ENCODE measurements at places on chromosomes 13 and 19. TPM values are rescaled to one million over a fixed set of nuclear protein-coding genes. Genes with fewer than 3 reads are reported as not detected.

- H3K4me1 ChIP-seq: no peaks in the 10 kb centered on the region
- no peaks in the 10 kb centered on the region for H3K27me3 ChIP-seq
- DNase-seq: no peak
- no peak overlapping the region for H3K27ac ChIP-seq
- H3K36me3 ChIP-seq: no peaks in the 10 kb centered on the region
These were observed 37.1 kb downstream of the TSHZ3 start for GRCh38 chr19:31312009-31312676.

DNA sequence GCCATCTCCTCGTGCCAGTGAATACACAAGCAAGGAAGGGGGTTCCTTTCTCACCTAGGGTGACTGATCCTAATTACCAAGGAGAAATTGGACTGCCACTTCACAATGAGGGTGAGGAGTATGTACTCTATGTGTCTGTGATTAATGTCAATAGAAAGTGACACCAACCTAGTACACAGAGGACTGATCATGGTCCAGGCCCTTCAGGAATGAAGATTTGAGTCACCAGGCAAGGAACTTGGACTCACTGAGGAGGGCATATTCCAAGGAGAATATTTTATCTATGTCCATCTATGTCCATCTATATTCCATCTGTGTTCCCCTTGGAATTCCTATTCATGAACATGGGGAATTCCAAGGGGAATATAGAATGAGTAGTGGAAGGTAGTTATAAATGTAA is 9.2 kb upstream of the ALOX5AP start:
- H3K27me3 ChIP-seq: peaks cover 8% of the 10 kb centered on the region
- no peaks in the 10 kb centered on the region for H3K36me3 ChIP-seq
- no peak overlapping the region for H3K27ac ChIP-seq
- DNase-seq: no peak
- peaks cover 6% of the 10 kb centered on the region for H3K4me1 ChIP-seq

- peaks cover 71% of the 10 kb centered on the region for H3K36me3 ChIP-seq
- peak overlapping the region; percentile 95 for H3K4me3 ChIP-seq
- H3K27ac ChIP-seq: no peak overlapping the region
- H3K27me3 ChIP-seq: no peaks in the 10 kb centered on the region
- peaks cover 16% of the 10 kb centered on the region for H3K4me1 ChIP-seq
These were observed 2.1 kb downstream of the ZNF91 start for GRCh38 chr19:23393121-23393520.

DNA sequence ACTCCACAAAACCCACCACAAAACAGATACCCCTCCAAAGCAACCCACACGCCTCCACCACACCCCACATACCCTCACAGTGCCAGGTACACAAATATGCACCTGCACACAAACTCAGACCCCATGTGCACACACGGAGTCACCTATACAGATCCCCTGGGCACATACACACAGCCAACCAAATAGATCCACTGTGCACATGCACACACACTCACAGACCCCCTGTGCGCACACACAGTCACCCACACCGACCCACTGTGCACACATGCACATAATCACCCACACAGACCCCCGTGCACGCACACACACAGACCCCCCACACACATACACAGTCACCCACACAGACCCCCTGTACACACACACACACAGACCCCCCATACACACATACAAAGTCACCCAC is 107.8 kb downstream of the HSPH1 start:
- H3K27me3 ChIP-seq: no peaks in the 10 kb centered on the region
- no peak for DNase-seq
- H3K36me3 ChIP-seq: no peaks in the 10 kb centered on the region
- peaks cover 10% of the 10 kb centered on the region for H3K4me1 ChIP-seq
- H3K27ac ChIP-seq: no peak overlapping the region
- no peak overlapping the region for H3K4me3 ChIP-seq

The OVOL3 gene
- total RNA-seq: not detected

GRCh38 chr13:65530688-65531087 is 1699.4 kb downstream of the PCDH9 start:
- no peak overlapping the region for H3K27ac ChIP-seq
- no peaks in the 10 kb centered on the region for H3K36me3 ChIP-seq
- DNase-seq: no peak

DNA sequence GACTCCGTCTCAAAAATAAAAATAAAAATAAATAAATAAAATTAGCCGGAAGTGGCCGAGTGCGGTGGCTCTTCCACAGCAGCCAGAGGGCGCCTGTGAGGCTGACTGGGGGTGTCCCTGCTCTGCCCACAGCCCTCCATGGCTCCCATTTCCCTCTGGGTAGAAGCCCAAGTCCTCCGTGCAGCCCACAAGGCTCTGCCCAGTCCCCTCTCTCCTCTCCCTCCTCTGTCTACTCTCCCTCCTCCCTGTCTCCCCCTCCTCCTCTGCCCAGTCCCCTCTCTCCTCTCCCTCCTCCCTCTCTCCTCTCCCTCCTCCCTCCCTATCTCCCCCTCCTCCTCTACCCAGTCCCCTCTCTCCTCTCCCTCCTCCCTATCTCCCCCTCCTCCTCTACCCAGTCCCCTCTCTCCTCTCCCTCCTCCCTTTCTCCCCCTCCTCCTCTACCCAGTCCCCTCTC is 20.4 kb downstream of the MISP start:
- no peak overlapping the region for H3K4me3 ChIP-seq
- peak; percentile 23 for DNase-seq
- H3K36me3 ChIP-seq: no peaks in the 10 kb centered on the region
- H3K4me1 ChIP-seq: peaks cover 2% of the 10 kb centered on the region
- peaks cover 2% of the 10 kb centered on the region for H3K27me3 ChIP-seq

DNA sequence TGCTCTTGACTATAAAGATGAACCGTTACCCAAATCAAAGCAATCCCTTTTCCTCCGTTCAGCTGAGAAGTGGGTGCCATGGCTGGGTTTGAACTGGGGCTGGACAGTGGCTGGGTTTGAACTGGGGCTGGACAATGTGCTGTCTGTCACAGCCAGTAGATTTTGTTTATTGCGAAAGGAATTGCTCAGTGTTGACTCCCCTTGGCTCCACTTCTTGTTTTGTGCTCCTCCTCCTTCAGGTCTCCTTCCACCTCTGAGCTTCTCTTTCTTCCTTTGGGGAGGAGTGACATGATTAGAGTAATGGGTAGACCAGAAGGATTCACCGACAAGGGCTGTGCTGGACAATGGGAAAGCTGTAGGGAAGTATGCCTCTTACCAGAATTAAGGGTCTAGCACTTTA is 19.4 kb upstream of the MBNL2 start:
- peaks cover 2% of the 10 kb centered on the region for H3K36me3 ChIP-seq
- H3K27ac ChIP-seq: no peak overlapping the region
- DNase-seq: no peak
- peaks cover 23% of the 10 kb centered on the region for H3K27me3 ChIP-seq

The DUXA gene
- total RNA-seq: not detected

The KCNJ14 gene
- total RNA-seq: 1.0 TPM

- no peak overlapping the region for H3K4me3 ChIP-seq
- DNase-seq: no peak
These were observed 514.0 kb downstream of the KLF5 start for GRCh38 chr13:73572824-73573223.

- H3K4me1 ChIP-seq: no peaks in the 10 kb centered on the region
- H3K4me3 ChIP-seq: no peak overlapping the region
- H3K36me3 ChIP-seq: no peaks in the 10 kb centered on the region
- no peak overlapping the region for H3K27ac ChIP-seq
- no peaks in the 10 kb centered on the region for H3K27me3 ChIP-seq
These were observed 20.6 kb downstream of the FREM2 start for GRCh38 chr13:38707460-38707859.

DNA sequence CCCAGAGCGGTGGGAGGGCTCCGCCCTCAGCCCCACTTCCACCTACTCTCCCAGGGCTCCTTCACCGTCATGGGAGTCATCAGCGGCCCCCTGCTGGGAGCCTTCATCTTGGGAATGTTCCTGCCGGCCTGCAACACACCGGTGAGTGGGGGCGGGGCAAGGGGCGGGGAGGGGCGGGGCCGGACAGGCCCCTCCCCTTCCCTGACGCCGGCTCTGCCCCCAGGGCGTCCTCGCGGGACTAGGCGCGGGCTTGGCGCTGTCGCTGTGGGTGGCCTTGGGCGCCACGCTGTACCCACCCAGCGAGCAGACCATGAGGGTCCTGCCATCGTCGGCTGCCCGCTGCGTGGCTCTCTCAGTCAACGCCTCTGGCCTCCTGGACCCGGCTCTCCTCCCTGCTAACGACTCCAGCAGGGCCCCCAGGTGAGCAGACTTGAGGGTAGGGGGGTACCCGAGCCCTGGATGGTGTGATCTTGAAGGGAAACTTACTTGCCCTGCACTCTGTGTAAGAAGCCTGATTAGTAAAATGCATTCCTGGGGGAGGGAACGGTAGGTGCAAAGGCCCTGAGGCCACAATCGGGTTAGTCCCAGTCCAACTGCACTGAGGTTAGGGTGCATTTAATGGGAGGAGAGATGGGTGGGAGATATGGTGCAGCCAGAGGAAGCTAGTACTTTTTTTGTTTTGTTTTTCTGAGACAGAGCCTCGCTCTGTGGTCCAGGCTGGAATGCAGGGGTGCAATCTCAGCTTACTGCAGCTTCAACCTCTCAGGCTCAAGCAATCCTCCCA is 12.1 kb downstream of the SLC5A5 start:
- DNase-seq: no peak
- no peak overlapping the region for H3K4me3 ChIP-seq
- no peaks in the 10 kb centered on the region for H3K4me1 ChIP-seq
- no peaks in the 10 kb centered on the region for H3K27me3 ChIP-seq
- no peak overlapping the region for H3K27ac ChIP-seq

All from activated CD4-positive, alpha-beta T cell treated with anti-CD3 and anti-CD28 coated beads, Interleukin-2, amount 10 ng/mL, durations not matched to agents 7 days and 5 days (primary cell).